ENCODE measurements at places on chromosomes 3 and 15.

- DNase-seq, result no peak
These were observed 130.2 kb upstream of the UMPS start for GRCh38 chr3:124599779-124600693.

- no peak for DNase-seq
These were observed 181.2 kb upstream of the TTC14 start for GRCh38 chr3:180420804-180421203.

- no peak for DNase-seq
These were observed 1037.8 kb downstream of the OTOL1 start for GRCh38 chr3:162534431-162534830.

DNA sequence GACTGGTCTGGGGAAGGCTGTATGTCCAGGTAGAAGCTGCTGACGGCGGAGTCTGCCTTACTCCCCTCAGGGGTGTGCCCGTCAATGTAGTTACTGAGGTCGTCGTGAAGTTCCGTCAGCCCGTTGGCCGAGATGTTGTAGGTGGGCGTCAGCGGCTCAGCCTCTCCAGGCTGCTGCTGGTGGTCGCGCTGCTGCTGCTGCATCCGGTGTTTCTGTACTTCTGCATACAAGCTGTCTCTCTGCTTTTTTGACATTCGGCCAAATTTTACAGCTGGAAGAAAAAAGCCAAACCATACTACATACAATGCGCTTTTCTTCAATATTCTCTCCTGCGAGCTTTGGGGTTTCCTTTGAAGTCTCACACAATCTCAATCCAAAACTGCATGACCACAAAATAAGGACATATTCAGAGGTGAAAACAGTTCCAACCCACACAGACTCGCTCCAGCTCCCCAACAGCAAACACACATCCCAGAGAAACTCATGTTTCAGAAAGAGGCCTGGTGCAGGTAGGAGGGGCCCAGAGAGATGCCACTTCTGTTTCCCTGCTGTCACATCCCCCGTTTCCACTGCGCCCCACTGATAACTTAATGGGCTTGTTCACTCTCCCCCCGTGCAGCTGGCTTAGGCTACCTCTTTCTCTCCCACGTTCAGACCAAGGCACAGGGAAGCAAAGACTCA, 32.5 kb upstream of the ICE2 start:
- DNase-seq, result no peak

GRCh38 chr3:141426404-141427034, 58.2 kb downstream of the ZBTB38 start:
- peak; percentile 32 for DNase-seq

Data from DMS 273 treated with DMSO at 0.1 percent for 48 hours (cell line).